ENCODE measurements at places on chromosomes 12 and 14.

DNA sequence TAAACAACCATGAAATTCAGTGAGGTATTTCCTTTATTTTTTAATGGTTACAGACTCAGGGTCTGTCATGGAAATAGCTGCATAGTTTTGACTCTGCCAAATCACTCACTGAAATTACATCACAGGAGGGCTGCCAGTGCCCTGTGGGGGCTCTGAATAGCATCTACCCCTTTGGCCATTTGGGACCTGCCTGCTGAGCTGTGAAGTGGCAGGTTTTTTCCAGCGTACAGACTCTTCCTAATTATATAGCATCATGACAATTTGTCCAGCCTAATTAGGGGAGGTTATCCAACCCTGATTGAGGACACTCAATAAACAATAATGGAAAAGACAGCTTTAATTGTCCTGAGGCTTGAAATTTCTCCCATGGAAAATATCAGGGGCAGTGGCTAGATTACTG is 1.8 kb upstream of the COCH start:
- no peak for DNase-seq

GRCh38 chr14:79383031-79383430 is 828.3 kb downstream of the DIO2 start:
- DNase-seq: no peak

- DNase-seq: no peak
These were observed 233.6 kb upstream of the ARHGAP5 start for GRCh38 chr14:31843361-31844091.

DNA sequence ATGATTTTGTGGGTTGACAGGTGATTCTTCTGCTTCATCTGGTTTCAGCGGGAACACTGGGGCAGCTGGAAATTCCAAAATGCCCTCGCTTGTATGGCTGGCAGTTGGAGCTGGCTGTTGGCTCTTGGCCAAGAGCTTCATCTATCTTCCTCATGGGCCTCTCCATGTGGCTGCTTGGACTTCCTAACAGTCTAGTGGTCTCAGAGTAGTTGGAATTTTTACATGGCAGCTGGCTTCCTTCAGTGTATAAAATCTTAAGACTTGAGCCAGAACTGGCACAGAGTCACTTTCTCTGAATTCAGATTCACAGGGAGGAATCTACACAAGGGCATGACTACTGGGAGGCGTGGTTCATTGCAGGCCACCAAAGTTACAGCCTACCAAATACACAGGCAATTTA is 204.9 kb upstream of the RMST start:
- DNase-seq: no peak

Data from amygdala (tissue), 56 donors.